ENCODE measurements at places on chromosomes 5 and 9.

GRCh38 chr9:133029994-133030316, 842 bp upstream of the GTF3C5 start:
- DNase-seq = no peak

DNA sequence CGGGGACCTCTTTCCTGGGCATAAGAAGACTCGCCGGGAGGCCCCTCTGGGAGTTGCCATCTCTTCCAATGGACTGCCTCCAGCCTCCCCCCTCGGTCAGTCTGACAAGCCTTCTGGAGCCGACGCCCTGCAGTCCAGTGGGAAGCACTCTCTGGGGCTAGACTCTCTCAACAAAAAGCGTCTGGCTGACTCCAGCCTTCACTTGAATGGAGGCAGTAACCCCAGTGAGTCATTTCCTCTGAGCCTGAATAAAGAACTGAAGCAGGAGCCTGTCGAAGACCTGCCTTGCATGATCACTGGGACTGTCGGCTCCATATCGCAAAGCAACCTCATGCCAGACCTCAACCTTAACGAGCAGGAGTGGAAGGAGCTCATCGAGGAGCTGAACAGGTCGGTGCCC, 28.4 kb upstream of the LTC4S start:
- DNase-seq = no peak

- no peak for DNase-seq
These were observed 235.0 kb upstream of the NFIL3 start for GRCh38 chr9:91658513-91659105.

DNA sequence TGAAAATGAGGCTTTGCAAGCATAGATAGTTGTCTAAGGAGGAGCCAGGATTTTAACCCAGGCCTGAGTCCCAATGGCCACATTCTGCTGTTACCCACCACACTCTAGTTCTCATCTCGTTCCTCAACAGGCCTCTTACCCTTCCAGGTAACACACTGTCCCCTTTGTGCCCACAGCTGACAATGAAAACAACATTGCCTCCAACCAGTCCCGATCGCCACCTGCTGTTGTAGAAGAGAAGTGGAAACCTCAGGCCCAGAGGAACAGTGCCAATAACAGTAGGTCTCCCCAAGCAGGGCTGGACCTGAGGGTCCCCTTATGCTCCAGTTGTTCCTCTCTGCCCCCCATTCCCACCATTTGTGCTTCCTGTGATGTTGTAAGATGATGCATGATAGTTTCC, 30.4 kb downstream of the AMBP start:
- no peak for DNase-seq

- DNase-seq = no peak
These were observed 390.3 kb downstream of the PDE4D start for GRCh38 chr5:59503220-59503619.

GRCh38 chr9:135069558-135070197, 17.8 kb upstream of the OLFM1 start:
- no peak for DNase-seq

DNA sequence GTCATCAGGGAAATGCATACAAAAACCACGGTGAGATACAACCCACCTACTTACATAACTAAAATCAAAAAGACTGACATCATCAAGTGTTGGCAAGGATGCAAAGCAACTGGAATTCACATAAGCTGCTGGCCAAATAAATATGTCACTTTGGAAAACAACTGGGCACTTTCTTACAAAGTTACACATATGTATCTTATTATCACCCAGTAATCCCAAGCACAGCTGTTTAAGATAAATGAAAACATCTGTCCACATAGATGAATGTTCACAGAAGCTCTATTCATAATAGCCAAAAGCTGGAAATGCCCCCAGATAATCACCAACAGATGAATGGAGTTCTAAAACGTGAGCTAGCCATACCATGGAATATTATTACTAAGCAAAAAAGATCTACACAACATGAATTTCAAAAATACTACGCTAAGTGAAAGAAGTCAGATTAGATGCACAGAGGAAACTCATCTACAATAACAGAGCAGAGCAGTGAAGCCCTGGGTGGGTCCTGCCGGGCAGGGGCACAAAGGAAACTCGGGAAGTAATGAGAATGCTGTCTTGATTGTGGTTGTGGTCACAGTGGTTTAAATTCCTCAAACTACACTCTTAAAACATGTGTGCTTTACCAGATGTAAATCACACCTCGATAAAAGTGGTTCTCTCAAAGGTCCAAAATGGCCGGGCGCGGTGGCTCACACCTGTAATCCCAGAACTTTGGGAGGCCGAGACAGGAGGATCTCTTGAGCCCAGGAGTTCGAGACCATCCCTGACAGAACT, 8.5 kb downstream of the CAMSAP1 start:
- no peak for DNase-seq

DNA sequence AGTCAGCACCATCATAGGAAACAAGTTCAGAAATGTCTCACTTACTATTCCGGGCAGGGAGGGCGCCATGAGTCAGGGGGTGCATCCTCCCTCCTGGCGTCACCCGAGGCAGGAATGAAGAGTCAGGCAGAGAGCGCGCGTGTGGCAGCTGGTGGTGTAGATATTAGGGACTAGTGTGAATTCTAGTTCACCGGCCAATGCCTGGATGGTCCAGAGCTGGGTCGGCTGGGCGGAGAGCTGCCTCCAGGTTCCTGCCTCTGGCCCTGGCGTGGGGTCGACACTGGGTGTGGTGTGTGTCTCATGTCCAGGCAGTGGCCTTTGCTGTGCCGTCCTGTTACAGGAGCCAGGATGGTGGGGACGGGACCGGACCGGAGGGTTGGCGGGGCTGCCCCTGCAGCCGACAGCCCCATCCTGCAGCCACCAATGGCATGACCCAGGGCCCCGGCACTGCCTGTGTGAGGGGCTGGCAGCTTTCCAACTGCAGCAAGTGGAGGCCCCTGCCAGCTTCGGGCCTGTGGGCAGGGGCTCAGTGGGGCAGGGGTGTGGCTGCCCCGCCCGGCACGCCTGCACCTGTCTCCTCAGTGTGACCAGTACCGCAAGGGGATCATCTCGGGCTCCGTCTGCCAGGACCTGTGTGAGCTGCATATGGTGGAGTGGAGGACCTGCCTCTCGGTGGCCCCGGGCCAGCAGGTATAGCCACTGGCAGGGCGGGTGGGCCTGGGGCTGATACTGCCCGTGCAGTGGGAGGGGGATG, 9.1 kb downstream of the DIPK1B start:
- no peak for DNase-seq

DNA sequence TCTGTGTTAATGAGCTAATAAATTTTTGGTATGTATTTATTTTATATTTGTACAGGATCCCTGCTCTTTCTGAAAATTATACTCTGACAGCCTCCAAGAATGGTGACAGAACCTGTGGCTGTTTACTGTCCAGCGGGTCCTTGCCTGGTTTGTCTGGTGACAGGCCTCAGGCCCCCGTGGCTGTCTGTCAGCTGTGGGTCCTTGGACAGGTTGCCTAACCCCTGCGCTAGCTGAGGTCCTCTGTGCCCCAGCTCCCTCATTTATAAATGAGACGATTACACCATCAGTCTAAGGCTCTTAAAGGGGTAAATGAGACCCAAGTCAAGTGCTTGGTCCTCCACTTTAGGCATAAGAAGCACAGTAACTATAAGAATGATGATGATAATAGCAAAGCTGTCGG, 125.1 kb upstream of the COL5A1 start:
- no peak for DNase-seq

DNA sequence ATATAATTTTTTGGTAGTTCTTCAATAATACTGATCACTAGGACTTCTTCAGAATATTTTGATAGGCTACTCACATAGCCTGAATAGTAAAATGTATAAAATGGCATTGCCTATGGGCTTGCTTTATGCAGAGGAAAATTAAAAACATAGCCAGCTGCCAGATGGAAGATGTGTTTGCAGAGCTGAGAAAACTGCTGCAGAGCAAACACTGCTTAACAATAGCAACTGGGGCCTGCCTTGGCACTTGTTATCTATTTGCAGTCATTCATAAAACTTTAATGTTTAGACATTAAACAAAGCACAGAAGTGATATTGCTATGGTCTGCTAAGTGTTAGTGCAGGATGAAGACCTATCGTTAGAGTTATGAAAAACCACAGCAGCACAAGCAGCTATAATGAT, 151.5 kb upstream of the SMC2 start:
- DNase-seq = no peak

- DNase-seq = no peak
These were observed 129.5 kb downstream of the NIPBL start for GRCh38 chr5:37005946-37006540.

DNA sequence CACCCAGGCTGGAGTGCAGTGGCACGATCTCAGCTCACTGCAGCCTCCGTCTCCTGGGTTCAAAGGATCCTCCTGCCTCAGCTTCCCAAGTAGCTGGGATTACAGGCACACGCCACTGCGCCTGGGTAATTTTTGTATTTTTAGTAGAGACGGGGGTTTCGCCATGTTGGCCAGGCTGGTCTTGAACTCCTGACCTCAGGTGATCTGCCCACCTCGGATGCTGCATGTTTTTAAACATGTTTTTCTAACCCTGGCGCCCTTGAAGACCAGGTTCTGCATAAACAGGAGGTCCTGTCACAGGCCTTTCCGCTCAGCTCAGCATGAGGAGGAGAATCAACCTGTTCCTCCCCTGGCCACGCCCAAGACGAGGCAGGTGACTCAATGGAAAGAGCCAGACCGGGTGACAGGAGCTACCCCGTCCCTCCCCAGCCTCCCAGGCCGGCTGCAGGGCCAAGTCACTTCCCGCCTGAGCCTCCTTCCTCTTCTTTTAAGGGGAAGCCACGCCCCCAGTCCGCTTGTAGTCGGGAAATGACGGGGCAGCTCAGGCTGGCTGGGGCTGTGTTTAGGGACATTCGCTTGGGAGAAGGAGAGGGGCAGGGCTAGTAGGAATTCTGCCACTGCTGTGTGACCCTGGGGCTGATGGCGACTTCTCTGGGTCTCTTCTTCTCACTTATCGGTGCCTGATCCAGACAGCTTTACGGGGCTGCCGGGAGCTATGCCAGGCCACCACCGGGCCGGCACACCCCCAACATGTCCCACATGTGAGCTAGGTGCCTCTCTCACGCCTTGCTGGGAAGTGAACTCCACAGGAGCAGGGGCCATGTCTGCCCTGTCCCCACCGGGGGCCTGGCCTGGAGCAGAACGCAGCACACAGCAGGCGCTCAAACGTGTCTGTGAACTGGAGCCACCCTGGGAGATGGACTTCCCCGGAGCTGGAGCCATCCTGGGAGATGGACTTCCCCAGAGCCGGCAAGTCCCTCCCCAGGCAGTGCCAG, 6.1 kb downstream of the NOTCH1 start:
- DNase-seq = peak; percentile 65

DNA sequence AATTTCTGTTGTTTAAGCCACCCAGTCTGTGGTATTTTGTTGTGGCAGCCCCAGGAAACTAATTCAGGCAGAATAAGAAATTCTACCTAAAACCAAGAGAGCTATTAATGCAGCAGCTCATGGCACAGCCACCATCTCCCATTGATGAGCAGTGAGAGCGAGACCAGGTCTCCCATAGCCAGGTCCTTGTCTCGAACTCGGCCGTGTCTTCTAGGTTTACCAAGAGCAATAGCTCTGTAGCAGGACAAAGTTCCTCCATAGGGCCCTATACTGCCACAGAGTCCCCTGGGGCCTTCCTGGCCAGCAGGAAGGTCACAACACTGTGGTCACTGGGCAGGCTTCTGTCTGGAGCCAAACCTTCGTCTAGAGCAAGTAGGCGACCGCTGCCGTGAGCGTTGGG, 34.5 kb upstream of the TJP2 start:
- no peak for DNase-seq

GRCh38 chr5:97388794-97389193, 205.7 kb upstream of the RIOK2 start:
- no peak for DNase-seq

GRCh38 chr5:79621056-79621455, 8.8 kb downstream of the TENT2 start:
- no peak for DNase-seq

DNA sequence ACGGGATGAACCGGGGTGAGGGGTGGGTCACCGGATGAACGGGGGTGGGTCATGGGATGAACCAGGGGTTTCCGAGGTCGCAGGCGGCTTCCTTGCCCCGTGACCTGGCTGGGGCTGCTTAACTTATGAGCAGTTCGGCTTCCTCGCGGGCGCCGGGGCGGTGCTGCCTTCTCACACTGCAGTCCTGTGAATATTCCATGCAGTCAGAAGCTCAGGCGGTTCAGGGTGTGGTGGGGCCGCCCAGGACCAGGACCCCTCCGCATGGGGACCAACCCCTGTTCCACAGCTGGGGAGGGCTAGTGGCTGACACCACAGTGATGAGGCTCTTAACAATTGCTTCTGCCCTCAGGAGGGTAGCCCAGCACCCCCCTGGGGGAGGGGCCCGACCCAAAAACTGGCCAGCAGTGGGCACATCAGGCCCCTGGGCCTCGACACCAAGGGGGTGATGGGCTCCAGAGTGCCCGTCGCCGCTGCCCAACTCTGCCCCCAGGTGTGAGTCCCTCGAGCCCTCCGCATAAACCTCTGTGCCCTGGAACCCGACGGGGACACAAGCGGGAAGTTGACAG, 30.9 kb upstream of the SLC9A3 start:
- DNase-seq = no peak

GRCh38 chr5:118314931-118315330, 673.4 kb downstream of the DTWD2 start:
- no peak for DNase-seq

- no peak for DNase-seq
These were observed 49.6 kb downstream of the ZFR start for GRCh38 chr5:32394981-32395380.

DNA sequence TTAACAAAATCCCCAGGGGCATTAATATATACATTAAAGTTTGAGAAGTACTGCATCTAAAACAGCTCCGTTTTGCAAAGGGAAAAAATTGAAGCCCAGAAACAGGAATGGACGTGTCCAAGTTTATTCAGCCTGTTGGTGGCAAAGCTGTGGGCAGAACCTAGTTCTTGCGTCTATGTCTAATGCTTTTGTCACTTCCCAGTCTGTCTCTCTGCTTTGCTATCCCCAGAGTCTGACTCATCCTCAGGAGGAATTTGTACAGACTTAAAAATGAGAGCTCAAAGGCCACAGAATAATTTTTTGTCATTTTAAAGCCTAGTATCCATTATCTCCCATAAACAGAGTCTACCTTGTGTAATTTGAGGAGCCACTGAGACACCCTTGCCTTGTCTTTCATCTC, 330.9 kb upstream of the GRIA1 start:
- no peak for DNase-seq

- no peak for DNase-seq
These were observed 40.6 kb downstream of the CAMK2A start for GRCh38 chr5:150248946-150249345.

- DNase-seq = no peak
These were observed 632.3 kb downstream of the TLE4 start for GRCh38 chr9:80204054-80204453.

DNA sequence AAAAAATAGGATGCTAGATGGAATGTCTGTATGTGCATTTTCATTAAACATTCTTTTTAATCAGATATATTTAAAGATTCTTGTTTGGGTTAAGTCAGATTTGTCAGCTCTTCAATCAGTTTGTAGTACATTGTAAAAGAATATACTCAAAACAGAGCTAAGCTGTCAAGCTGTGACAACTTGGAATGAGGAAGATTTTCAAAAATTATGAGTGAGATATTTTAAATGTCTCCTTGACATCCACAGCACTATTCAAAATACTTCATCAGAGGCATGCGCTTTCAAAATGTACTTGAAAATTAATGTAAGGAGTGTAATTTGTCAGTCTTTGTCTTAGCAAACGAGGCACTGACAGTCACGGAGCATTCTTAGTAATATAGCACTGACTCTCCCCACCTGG, 182.0 kb downstream of the MAT2B start:
- no peak for DNase-seq
